Activated T-cell treated with anti-CD3 and anti-CD28 coated beads, Interleukin-2, amount 50 U/mL, for 48 hours (primary cell): ENCODE measurements at places on chromosomes 6 and 20.

- DNase-seq: no peak
Observed at GRCh38 chr6:46882645-46883044, 39.1 kb downstream of the ADGRF5 start.

GRCh38 chr20:53343448-53343847, 250.2 kb downstream of the ZNF217 start:
- DNase-seq: no peak

- DNase-seq: no peak
Observed at GRCh38 chr6:83976037-83976755, 57.4 kb upstream of the MRAP2 start.

- DNase-seq: no peak
Observed at GRCh38 chr6:43719511-43719910, 31.9 kb upstream of the MRPS18A start.

GRCh38 chr20:47974234-47974878, 189.1 kb upstream of the SULF2 start:
- no peak for DNase-seq

DNA sequence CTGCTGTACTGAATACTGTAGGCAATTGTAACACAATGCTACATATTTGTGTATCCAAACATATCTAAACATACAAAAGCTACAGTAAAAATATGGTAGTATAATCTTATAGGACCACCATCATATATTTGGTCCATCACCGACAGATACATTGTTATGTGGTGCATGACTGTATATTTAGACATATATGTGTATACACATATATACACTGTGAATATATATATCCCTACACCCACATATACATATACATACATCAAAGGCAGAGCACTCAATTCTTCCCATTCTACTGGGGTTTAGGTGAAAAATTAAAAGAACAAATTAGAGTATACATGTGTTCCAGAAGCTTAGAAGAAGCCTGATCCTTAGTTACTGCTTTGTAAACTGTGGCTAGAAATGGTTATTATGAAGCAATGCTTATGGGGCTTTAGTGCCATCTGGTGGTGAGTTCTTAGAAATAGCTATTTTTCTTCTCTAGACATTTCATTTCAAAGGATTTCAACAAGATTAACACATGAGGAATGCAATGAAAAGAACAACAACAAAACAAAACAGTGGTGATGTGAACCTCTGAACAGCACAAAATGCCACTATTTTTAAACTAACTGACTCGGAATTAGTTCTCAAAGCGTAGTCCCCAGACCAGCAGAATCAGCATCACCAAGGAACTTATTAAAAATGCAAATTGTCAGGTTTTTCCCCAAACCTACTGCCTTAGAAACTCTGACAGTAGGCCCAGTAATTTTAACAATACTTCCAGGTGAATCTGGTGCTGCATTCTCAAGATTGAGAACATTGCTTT, 38.0 kb downstream of the PKHD1 start:
- no peak for DNase-seq

DNA sequence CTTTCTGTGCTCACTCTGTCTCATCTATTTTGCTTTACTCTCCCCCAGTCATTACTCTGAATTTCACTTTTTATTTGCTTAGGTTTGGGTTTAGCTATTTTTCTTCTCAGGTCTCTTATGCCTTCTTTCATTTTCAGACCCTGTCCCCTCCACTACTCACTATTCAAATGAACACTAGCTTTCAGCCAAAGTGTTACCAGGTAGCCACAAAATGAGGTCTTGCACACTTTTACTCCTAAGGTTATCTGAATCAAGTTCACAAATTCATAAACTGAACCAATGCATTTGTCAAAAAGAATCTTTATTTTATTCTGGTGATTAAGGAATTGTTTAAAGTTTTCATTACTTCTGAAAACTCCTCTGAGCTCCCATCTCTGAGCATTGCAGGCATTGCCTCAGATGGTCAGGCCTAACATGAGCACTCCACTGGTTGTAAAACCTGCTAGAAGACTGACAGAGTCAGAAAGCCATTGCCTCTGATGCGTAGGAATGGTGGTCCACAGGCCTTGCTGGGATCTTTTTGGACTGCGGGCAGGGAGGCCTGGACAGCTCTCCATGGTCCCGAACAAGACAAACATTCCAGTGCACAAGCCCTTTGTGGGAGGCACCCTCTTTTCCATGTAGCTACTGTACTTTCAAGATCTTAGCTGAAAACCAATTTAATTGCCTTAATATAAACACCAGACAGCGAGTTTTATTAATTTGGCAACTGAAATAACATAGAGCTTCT, 48.5 kb downstream of the FYN start:
- DNase-seq: no peak

GRCh38 chr20:32562495-32562911, 22.6 kb downstream of the NOL4L start:
- no peak for DNase-seq

GRCh38 chr6:106098383-106099234, 12.5 kb downstream of the PRDM1 start:
- DNase-seq: peak; percentile 85

GRCh38 chr6:41639809-41640371, 1.6 kb downstream of the MDFI start:
- DNase-seq: no peak

- DNase-seq: no peak
Observed at GRCh38 chr6:150456902-150457643, 88.3 kb downstream of the IYD start.
